Activated CD4-positive, CD25-positive, alpha-beta regulatory T cell (primary cell): ENCODE measurements at places on chromosomes 11 and 22.

GRCh38 chr11:7501894-7502293, 11.9 kb upstream of the PPFIBP2 start:
- DNase-seq, result no peak

- DNase-seq, result no peak
These were observed 1313.6 kb downstream of the TBC1D22A start for GRCh38 chr22:48076008-48076407.

GRCh38 chr11:82889133-82890001, 10.9 kb downstream of the PRCP start:
- no peak for DNase-seq

DNA sequence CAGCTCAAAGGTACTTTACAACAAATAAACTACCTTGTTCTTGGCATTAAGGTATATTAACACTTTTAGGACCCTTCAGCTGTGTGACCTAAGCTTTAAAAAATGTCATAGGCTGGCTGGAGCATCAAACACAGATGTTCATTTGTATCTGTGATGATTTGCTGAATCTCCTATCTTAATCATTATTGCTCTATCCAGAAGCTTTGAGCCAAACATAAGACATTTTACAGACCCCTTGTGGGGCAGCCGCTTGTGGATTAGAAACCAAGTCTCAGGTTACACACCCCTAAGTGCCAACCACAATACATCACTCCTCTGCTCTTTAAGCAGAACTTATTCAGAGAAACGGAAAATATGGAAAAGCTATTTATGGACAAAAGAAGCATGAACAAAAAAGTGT, 394.2 kb upstream of the CCDC90B start:
- DNase-seq, result no peak

GRCh38 chr22:35892192-35892591, 136.4 kb downstream of the RBFOX2 start:
- DNase-seq, result no peak

DNA sequence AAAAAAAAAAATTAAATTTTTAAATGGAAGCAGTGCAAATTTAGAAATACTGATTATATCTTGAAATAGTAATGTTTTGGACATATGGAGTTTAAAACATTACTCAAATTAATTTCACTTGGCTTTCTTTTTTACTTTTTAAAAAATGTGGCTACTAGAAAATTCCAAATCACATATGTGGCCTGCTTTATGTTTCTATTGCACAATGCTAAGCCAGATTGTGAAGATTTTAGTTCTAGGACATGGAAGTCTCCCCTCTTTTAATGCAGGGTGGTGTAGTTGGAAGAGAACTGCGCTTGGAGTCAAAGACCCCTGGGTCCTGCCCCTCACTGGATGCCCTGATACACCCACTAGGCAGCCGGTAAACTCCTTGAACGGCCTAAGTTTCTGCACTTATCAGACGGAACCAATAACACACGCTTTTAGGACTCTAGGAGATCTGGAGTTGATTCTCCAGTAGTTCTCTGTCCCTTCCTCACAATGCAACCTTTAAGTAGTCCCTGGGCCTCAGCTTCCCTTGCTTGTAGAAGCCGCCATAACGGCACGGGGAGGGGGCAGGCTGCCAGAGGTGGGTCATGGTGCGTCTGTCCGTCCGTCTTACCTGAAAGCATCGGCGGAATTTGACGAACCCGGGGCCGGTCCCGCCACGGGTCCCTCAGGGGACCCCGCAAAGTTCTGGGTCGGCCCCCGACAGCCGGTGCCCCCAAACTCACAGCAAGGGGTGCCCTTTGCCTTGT, 505 bp downstream of the FAM227A start:
- no peak for DNase-seq

GRCh38 chr22:29744902-29745301, 21.9 kb downstream of the ZMAT5 start:
- DNase-seq, result no peak

DNA sequence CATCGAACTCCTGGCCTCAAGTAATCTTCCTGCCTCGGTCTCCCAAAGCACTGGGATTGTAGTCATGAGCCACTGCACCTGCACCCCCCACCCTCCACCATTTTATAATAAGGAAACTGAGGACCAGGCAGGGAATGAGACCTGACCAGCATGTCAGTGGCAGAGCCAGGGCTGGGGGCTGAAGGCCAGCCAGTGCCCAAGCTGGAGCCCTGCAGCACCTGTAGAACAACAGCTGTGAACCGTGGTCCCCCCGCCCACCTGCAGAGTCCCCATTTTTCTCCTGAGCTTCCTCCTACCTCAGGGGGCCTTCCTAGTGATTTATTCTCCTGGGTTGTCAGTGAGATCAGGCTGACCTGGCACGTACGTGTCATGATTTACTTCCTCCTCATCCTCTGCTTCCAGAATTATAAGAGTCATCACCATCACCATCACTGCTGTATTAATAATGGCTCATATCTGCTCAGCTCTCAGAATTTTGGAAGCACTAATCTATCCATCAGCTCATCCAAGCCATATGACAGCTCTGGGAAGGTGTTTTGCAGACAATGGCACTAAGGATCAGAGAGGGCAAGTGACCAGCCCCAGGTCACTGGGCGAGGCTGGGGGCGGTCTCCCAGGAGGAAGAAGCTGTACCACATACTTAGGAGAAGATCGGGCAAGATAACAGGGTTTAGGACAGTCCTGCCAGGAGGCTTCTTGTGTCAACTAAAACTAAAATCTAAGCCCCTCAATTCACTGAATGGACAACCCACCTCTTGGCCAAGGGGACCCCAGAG, 5.5 kb upstream of the SLCO2B1 start:
- DNase-seq, result no peak

DNA sequence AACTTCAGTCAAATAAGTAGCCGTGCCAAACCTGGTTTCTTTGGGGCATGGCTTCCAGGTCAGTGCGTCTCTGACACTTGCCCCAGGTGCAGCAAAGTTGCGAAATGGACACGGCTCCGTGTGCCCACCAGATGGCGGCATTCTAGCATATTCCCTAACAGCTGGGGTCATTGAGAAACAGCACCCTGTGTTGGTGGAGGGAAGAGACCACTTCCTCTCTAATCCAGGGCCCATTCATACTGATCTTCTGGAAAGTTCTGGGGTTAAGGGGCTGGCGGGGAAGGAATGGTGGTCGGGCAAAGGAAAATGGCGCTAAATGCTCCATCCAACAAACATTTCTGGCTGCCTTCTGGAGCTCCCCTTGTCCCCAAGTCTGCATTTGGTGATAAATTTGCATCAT, 141.2 kb upstream of the TIMP3 start:
- no peak for DNase-seq

DNA sequence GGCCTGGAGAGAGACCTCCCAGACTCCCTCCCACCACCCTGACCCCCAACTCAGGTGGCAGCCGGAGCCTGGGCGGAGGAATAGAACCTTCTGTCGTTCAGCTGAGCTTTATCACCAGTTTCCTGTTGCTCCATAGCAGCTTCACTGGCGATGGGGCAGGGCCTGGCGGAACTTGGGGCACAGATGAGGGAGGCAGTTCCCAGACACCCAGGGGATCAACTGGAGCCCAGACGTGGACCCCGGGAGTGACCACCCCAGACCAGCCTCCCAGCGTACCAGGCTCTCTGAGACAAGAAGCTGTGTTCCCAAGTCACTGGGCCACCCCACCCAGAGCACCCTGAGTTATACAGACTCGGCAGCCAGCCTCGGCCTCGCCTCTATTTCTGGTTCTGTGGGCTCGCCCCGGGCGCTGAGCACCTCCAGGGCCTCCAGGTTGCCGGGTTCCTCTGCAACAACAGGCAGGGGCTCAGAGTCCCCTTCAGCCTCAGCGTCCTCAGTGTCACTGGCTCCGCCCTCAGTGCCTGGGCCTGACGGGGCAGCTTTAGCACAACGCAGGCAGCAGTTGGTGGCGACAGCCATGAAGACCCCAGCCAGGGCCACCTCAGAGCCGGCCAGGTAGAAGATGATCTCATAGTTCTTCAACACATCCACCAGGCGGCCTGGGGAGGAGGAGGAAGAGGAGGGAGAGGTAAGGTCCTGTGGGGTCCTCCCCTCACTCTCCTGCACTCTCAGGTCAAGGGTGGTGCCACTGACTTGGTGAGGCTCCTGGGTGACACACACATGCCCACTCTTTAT, 5.7 kb downstream of the SLC16A8 start:
- DNase-seq, result no peak

- DNase-seq, result no peak
These were observed 185.0 kb downstream of the NELL1 start for GRCh38 chr11:20854215-20854955.

- DNase-seq, result no peak
These were observed 84.1 kb downstream of the NXPE2 start for GRCh38 chr11:114762408-114762807.

- DNase-seq, result no peak
These were observed 2.4 kb upstream of the SIDT2 start for GRCh38 chr11:117176186-117176585.

DNA sequence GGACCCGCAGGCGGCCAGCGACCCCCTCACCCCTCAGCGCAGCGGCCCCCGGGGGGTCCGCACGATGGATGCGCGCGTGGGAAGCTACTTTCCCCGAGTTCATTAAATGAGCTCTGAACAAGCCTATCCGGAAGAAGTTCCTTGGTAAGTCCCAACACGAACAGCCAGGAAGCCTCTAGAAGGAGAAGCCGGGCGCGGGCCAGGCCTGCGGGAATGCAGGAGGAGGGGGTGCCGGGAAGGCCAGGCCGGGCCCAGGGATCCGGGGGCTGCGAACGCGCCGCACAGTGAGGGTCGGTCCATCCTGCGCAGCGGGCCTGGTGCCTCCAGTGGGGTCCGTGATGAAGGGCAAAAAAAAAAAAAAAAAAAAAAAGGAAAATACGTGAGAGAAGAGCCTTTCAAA, 36.9 kb downstream of the TOLLIP start:
- no peak for DNase-seq

- DNase-seq, result no peak
These were observed 11.4 kb upstream of the CAT start for GRCh38 chr11:34427186-34427805.

- no peak for DNase-seq
These were observed 32.0 kb downstream of the KCNC1 start for GRCh38 chr11:17766590-17766989.

GRCh38 chr11:113119074-113119473, 157.9 kb downstream of the NCAM1 start:
- no peak for DNase-seq

DNA sequence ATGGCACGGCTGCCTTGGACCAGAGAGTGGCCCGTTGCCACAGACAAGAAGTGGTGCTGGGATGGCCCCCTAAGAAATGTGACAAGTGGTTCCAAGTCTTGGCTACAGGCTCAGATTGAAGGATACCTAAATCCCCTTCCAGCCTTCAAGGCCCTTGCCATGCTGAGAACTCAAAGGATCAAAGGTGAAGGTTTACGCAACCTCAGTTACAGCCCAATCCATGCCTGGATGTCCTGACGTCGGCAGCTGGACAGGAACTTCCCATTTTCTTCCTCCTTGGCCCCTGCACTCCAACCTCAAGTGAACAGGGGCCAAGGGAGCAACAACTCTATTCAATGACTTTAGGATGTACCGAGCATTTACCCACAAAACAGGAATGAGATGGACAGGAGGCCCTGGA, 95.4 kb downstream of the DHCR7 start:
- no peak for DNase-seq

- DNase-seq, result no peak
These were observed 13.5 kb downstream of the C11orf97 start for GRCh38 chr11:94525546-94526324.

DNA sequence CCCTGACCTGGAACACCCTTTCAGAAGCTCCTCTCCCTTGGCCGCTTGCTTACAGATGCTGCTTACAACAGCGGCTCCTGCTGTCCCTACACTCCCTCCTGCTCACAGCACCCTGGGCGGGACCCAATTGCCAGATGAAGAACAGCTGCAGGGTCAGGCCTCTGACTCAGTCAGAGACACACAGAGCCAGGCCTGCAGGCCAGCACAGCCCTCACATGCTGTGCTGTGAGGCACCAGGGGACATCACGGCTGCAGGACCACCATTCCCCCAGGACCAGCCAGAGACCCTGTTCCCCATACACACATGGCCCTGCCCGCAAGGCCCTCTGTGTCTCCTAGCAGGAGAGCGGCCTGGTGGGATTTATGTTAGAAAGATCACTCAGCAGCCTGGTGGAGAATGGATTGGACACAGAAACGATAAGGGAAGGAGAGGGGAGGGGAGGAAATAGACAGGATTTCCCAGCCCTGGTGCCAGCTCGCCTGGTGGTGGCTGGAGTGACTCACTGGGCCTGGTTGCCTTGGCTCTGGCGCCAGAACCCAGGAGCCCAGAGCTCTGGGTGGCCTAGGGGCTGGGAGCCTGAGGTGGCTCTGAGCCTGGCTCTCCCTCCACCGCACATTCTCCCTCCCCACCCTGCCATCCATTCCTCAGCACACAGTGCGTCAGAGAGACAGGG, 6.7 kb downstream of the CAPN5 start:
- DNase-seq, result no peak
